Activated naive CD4-positive, alpha-beta T cell treated with anti-CD3 and anti-CD28 coated beads for 36 hours (primary cell): ENCODE measurements at places on chromosomes 7 and 10. TPM values are rescaled to one million over a fixed set of nuclear protein-coding genes. Genes with fewer than 3 reads are reported as not detected.

GRCh38 chr10:99941942-99942820 lies 67.6 kb downstream of the DNMBP start:
- H3K4me1 ChIP-seq, result no peaks in the 10 kb centered on the region
- no peak for DNase-seq
- H3K27ac ChIP-seq, result no peak overlapping the region
- peaks cover 2% of the 10 kb centered on the region for H3K36me3 ChIP-seq

DNA sequence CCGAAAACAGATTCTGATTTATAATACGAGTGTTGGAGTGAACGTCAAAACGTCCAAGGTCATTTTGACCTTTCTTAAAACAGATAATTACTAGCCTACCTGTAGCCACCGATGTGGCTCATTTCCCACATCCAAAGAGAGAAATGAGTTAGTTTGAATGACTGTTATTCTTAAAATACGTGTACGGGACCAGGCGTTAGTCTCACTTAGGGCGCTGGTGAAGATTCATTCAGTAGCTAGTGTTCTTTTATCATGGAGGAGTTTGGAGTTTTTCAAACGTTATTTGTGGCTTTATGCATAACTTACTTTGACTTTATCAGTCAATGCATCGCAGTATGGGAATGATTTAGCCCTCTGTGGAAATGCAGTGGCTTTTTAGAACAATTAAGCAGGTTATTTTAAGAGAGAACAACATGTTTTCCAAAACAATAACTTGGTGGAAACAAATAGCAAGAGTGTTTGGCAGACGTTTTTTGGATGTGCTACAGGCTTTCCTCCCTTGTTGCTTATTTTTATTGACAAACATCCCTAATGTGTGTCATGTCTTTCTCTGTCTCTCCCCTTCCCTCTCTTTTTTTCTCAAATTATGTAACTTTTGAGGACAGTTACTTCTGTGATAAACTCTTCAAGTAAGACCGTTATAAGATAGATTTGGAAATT lies 1.6 kb downstream of the BICC1 start:
- no peak overlapping the region for H3K4me3 ChIP-seq
- no peak overlapping the region for H3K27ac ChIP-seq
- H3K4me1 ChIP-seq, result peaks cover 8% of the 10 kb centered on the region
- no peaks in the 10 kb centered on the region for H3K36me3 ChIP-seq

DNA sequence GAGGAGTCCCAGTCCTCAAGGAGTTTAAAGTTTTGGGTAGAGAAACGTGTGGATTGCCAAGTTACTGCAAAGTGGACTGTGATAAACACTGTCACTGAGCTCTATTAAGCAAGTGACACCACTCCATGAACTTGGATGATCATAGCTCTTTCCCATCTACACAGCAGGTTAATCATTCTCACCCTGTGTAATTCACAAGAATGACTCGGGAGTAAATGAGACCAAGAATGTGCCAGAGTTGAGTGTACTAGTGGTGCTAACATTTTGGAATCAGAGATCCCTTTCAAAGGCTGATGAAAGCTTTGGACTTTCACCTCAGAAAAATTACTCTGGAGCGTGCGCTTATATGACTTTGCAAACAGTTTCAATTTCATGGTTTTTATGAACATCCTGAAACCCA lies 80.8 kb downstream of the RBM20 start:
- H3K4me1 ChIP-seq, result peaks cover 42% of the 10 kb centered on the region
- no peaks in the 10 kb centered on the region for H3K36me3 ChIP-seq
- H3K27me3 ChIP-seq, result no peaks in the 10 kb centered on the region

DNA sequence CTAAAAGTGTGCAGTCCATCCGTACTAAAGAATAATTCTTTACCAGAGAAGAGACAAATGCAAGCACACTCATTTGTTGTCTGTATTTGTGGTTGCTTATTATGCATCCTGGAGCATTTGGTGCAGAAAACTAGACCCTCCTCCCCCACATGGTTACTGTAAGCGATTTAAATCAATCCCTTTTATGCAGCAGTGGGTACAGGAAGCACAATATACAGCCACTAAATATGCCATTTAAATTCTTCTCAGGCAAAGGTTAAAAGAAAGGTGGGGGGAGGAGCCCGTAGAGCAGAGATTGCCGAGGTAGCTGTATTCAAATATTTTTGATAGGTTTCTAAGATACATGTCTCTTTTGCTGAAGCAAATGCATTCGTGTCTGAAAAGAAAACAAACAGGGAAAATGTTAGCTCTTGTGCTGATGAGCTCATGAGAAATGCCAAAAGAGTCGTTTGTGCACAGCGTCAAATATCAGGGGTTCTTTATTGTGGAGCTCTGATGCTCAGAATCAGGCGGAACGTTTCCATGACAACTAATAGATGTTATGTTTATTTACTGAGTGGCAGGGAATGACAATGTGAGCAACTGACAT lies 131.3 kb upstream of the NPVF start:
- peaks cover 2% of the 10 kb centered on the region for H3K4me1 ChIP-seq
- H3K4me3 ChIP-seq, result no peak overlapping the region
- no peak for DNase-seq
- no peak overlapping the region for H3K27ac ChIP-seq
- H3K36me3 ChIP-seq, result no peaks in the 10 kb centered on the region
- H3K27me3 ChIP-seq, result no peaks in the 10 kb centered on the region

DNA sequence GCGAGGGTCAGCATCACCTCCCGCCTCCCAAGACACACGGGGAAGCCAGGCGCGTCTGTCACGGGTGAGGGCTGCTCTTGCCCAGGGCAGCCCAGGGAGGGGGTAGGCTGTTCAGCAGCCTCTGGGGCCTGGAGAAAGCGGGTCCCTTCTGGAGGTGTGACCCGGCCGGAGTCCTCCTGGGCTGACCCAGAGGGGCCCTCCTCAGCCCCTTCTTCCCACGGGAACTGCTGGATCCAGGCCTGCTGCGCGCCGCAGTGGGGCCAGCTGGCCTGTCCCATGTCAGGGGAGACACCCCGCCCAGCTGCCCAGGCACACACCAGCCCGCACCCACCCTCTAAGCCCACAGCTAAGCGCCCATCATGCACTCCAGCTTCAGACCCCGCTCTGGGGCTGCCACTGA lies 41.8 kb downstream of the INSIG1 start:
- no peak for DNase-seq
- peaks cover 18% of the 10 kb centered on the region for H3K4me1 ChIP-seq
- no peak overlapping the region for H3K4me3 ChIP-seq
- H3K27me3 ChIP-seq, result peaks cover 11% of the 10 kb centered on the region
- H3K27ac ChIP-seq, result no peak overlapping the region

GRCh38 chr7:117412946-117413559 lies 14.2 kb downstream of the ASZ1 start:
- no peak for DNase-seq
- no peaks in the 10 kb centered on the region for H3K4me1 ChIP-seq
- no peak overlapping the region for H3K27ac ChIP-seq
- no peaks in the 10 kb centered on the region for H3K27me3 ChIP-seq
- no peaks in the 10 kb centered on the region for H3K36me3 ChIP-seq

- peaks cover 22% of the 10 kb centered on the region for H3K36me3 ChIP-seq
- DNase-seq, result no peak
- no peak overlapping the region for H3K27ac ChIP-seq
- no peak overlapping the region for H3K4me3 ChIP-seq
- peaks cover 2% of the 10 kb centered on the region for H3K4me1 ChIP-seq
- no peaks in the 10 kb centered on the region for H3K27me3 ChIP-seq
Observed at GRCh38 chr10:21677551-21677950, 143.5 kb downstream of the MLLT10 start.

GRCh38 chr10:132397671-132398565 lies 918 bp downstream of the PWWP2B start:
- peaks cover 13% of the 10 kb centered on the region for H3K4me1 ChIP-seq
- no peaks in the 10 kb centered on the region for H3K36me3 ChIP-seq
- DNase-seq, result peak; percentile 57
- no peaks in the 10 kb centered on the region for H3K27me3 ChIP-seq
- peak overlapping the region; percentile 46 for H3K27ac ChIP-seq
- H3K4me3 ChIP-seq, result peak overlapping the region; percentile 78

DNA sequence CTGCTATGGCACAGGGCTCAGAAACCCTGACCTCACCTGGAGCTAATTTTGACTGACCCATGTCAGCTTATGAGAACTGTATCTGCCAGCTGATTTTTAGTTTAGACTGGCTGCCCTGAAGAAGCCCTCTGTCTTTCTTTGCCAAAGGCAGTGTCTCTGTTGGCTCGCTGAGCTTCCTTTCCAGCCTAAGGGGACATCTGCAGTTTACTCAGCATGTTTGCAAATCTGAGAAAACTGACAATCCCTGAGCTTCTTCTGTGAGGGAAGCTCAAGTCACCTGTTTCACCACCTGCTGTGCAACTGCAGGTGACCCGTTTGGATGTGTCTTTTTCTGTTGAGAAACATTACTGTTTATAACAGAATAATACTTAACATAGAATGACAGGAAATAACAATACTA lies 46.0 kb downstream of the PRKAR2B start:
- H3K36me3 ChIP-seq, result no peaks in the 10 kb centered on the region
- H3K27me3 ChIP-seq, result no peaks in the 10 kb centered on the region
- no peak for DNase-seq
- H3K4me1 ChIP-seq, result peaks cover 4% of the 10 kb centered on the region
- no peak overlapping the region for H3K27ac ChIP-seq

GRCh38 chr10:96789571-96790108 lies 42.5 kb upstream of the LCOR start:
- DNase-seq, result no peak
- H3K4me1 ChIP-seq, result no peaks in the 10 kb centered on the region
- H3K27me3 ChIP-seq, result peaks cover 5% of the 10 kb centered on the region
- H3K27ac ChIP-seq, result no peak overlapping the region
- H3K4me3 ChIP-seq, result no peak overlapping the region

- H3K4me1 ChIP-seq, result no peaks in the 10 kb centered on the region
- peak; percentile 8 for DNase-seq
- H3K27me3 ChIP-seq, result peaks cover 9% of the 10 kb centered on the region
Observed at GRCh38 chr7:41979834-41980307, 257.1 kb downstream of the GLI3 start.

GRCh38 chr7:156566812-156567549 lies 73.6 kb upstream of the RNF32 start:
- peaks cover 1% of the 10 kb centered on the region for H3K27me3 ChIP-seq
- H3K36me3 ChIP-seq, result peaks cover 2% of the 10 kb centered on the region
- no peaks in the 10 kb centered on the region for H3K4me1 ChIP-seq
- DNase-seq, result no peak
- no peak overlapping the region for H3K4me3 ChIP-seq

- H3K4me3 ChIP-seq, result no peak overlapping the region
- peaks cover 3% of the 10 kb centered on the region for H3K27me3 ChIP-seq
- peaks cover 24% of the 10 kb centered on the region for H3K4me1 ChIP-seq
- no peak for DNase-seq
Observed at GRCh38 chr7:108313086-108313485, 143.2 kb downstream of the NRCAM start.

DNA sequence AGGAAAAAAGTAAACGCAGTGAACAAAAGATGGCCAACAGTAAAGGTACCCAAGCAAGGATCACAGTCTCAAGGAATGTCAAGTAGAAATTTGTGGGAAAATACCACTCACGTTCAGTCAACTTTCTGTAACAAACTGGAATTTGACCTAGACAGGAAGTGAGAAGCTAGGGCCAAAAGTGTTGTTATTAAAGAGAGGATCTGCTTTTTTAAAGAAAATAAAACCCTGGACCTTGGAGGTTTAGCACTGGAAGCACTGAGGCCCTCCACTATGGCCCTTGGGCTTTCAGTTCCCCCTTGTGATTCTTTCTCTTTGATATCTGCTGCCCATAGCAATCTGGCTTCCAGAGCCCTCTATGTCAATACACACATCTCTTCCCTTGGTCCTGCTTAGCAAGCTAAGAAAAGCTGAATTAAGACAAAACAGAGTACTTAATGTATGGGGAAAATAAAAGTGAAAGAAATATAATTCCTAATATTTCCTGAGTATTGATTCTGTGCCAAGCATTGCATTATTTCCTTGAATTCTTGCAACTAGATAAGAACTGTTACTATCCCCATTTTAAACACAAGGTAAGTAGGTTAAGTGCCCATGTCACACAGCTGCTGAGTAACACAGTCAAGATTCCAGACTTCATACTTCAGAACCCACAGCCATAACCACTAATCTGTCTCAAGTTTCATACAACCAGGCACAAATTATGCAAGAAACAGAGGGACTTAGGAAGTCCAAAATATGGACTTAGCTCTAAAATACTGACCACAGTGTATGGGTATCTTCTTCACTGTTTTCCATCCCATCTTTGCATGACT lies 2.6 kb upstream of the ZNF438 start:
- no peak overlapping the region for H3K4me3 ChIP-seq
- DNase-seq, result no peak
- H3K4me1 ChIP-seq, result peaks cover 17% of the 10 kb centered on the region
- no peaks in the 10 kb centered on the region for H3K27me3 ChIP-seq

NCF1 gene
- 0.50 TPM for total RNA-seq

SPDYE6 gene
- total RNA-seq, result not detected

SFXN4 gene
- 46.1 TPM for total RNA-seq

CLCN1 gene
- total RNA-seq, result not detected
